ENCODE measurements at places on chromosomes 12 and 14.

- no peak for DNase-seq
Observed at GRCh38 chr12:42779186-42779859, 189.8 kb upstream of the PRICKLE1 start.

DNA sequence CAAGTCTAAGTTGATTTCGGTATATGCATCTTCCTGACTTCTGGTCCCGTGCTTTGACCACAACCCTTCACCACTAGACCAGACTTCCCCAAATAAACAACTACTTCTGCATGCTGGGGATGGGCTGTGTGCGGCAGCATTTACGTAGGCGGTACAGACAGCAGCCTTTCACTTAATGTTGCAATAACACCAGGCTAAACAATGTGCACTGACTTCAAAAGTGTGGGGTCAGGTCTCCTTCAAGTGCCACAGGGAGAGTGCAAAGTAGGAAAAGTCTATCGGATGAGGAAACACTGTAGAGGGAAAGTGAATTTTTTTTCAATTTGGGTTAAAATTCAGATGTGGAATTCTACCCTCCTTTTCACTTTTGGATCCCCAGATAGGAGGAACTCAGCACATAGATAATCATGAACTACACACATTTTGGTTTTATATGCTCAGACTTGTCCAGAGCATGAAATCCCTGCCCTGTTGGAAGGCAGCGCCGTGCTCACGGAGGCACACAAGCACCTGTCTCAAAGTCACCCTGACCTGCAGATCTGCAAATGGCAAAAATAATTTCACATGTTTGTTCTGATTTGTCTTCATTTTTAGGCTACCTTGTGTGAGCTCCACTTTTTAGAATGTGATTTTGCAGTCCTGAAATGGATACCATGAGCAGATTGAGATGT is 3.6 kb upstream of the FOS start:
- DNase-seq: no peak

DNA sequence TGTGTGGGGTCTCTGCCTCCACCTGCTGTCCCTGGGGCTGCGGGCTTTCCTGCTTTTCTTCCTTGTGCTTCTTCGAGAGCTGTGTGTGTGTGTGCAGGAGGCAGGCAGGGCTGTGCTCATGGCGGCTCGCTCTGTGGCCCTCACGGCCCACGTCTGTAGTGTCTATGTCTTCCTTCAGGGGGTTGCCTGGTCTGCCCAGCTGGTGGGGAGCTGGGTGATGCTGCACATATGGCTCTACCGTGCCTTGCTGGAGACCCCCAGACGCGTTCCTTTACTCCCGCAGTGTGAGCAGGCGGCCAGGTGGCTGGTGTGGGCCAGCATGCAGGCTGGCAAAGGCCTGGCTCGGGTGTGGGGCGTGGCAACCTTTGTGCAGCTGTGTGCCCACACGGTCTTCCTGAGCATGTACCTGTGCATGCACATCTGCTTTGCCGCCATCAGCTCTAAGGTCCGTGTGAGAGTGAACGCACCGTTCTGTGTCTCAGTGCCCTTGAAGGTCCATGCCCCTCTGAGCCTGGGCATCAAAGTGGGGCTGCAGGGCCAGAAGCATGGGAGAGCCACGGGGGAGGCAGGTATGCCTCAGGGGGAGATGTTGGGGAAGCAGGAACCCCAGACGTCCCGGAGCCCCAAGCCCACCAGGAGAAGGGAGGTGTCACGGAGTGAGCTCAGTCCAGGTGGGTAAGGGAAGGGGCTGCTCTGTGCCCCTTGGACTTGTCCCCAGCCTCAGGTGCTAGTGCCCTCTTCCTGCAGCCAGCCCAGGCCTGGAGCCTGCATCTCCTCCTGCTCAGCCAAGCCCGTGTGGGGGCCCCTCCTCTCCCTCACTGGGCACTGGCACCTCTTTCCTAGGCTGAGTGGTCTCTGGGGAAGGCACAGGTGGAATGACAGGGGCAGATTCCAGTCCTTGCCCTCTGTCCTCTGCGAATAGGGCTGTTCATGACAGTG is 26.4 kb downstream of the CLSTN3 start:
- no peak for DNase-seq

DNA sequence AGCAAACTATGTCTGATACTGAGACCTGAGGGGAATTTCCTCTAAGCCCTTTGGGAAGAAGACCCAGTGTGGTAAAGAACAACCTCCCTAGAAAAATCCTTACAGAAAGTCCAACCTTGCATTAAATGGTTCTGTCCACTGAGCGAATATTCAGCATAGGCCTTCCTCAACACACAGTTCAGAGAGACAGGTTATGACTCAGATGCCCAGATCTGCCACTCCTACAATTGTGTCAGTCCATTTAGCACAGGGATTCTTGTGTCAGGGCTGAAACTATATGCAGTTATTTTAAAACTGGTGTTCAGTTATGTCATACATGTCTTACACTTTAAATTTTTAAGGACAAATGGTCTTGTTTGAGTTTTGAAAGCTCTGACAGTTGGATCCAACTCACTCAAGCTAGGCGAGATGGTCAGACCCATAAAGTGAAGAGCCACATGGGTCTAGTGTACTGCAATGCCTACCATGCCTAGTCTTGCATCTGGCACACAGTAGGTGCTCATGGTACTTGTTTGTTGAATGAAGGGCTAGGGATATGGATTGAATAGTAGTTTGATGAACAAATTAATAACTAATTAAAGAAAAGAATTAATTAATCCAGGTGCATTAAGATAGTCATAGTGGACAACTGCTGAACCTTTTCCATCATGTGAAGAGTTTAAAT is 207.5 kb upstream of the PWP1 start:
- no peak for DNase-seq

DNA sequence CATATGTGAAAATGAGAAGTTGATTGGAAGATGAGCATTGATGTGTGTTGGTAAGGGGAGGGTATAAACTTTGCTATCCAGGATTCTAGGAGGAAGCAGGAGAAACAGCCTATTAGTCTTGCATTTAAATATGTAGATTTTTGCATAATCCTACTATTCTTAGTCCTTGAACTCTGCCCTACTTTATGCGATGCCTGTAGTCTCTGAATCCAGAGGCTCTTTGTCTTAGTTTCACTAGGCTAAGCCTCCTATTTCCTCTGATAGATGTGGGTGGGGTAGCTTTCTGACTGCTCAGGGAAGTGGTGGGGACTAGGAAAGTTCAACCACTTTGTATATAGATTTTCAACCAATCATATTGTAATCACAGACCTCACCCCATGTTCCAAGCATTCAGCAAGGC is 49.5 kb upstream of the KCNC2 start:
- no peak for DNase-seq

- DNase-seq: no peak
Observed at GRCh38 chr14:80762641-80763228, 178.8 kb downstream of the CEP128 start.

DNA sequence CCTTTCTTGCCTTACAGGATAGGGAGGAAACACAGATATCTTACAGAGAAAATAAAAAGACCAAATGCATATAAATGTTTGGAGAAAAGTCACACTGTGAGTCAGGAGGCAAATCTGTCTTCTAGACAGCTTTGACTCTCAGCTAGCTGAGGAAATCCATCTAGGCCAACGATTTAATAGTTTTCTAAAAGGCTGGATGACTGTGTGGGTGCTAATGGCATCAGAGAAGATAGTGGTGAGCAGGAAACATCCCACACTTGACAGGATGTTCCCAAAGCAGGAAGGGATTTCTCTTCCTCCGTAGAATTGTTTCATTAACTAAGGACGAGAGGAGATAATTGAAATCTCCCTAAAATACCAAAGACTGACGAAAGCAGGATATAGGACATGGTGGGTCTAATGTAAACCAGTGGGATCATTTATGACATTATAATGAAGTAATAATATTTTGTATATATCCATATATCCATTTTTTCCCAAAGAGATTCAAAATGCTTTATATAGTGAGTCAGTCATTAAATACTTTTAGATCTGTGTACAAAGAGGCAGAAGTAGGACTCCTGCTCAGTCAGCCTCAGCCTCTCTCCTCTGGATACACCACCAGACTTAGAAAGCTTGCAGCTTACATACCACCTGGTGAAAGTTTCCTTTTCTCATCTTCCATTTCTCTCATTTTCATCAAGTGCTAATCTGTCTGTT is 44.3 kb upstream of the PSMA6 start:
- DNase-seq: no peak

- no peak for DNase-seq
Observed at GRCh38 chr14:99261912-99262787, 9.8 kb downstream of the BCL11B start.

DNA sequence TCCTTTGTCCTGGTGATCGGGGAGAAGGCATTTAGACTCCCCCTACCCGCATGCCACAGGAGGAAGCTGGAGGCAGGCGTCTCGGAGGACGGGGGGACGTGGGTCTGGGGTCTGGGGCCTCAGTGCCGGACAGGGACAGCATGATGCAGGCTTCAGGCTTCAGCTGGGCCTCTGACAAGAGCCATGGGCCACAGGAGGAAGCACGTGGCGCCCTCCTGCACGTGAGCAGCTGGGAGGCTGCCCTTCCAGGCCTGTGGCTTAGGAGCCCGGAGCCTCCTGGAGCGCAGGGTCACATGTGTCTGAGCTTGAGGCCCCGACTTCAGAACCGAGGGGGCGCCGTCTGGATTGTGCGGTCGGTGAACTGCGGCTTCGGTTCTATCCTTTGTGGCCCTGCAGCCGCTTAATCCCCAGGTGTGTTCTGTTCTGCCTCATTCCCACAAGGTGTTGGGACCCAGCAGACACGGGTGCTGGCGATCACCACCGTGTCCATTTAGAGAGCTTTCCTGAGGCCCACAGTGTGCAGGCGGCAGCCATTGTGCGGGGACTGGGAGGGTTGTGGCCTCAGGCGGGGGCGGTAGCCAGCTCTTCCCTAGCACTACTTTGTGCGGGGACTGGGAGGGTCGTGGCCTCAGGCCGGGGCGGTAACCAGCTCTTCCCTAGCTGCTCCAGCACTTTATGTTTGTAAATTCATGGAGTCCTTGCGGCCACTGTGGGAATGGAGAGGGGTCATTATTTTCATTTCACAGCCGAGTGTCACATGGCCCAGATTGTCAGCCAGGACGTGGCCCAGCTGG is 150.2 kb downstream of the ADGRD1 start:
- no peak for DNase-seq

DNA sequence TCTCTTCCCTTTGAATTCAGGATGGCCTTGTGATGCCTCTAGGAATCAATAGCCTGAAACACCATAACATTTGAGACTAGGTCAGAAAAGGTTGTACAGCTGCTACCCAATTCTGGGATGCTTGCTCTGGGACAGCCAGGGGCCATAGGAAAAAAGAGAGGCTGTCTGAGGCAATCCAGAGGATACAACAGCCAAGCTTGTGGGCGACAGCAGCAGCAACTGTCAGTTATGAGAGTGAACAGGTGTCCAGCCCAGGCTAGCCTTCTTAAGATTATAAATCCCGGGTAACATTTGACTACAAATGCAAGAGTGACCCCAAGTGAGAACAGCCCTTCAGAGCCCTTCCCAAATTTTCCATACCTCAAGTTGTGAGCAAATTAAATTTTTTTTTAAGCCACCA is 11.1 kb downstream of the DCN start:
- DNase-seq: no peak

Measured in cortex of kidney (tissue), 1 donor.